ENCODE measurements at places on chromosomes 2 and 18. TPM values are rescaled to one million over a fixed set of nuclear protein-coding genes. Genes with fewer than 3 reads are reported as not detected.

DYNAP gene
- not detected for total RNA-seq

RRM2 gene
- 515 TPM for total RNA-seq

DNA sequence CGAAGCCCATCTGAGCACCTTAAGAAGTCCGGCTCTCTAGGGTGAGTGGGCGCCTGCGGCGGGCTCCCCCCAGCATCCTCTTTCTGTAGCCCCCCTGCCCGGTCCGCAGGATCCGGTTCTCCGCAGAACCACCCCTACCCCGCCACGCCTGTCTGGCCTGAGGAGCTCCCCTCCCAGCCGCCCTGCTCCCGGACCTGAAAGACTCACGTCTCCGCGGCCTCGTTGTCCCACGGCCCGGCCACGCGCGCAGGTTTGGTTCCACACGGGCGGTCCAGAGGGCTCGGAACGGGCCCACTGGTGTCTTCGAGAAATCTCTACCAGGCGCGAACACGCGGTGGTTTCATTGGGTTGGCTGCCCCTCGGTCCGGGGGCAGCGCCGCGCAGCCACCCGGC, 237 bp downstream of the SLC39A6 start:
- H3K27me3 ChIP-seq = no peaks in the 10 kb centered on the region
- peaks cover 46% of the 10 kb centered on the region for H3K4me1 ChIP-seq
- peak; percentile 5 for ATAC-seq

DNA sequence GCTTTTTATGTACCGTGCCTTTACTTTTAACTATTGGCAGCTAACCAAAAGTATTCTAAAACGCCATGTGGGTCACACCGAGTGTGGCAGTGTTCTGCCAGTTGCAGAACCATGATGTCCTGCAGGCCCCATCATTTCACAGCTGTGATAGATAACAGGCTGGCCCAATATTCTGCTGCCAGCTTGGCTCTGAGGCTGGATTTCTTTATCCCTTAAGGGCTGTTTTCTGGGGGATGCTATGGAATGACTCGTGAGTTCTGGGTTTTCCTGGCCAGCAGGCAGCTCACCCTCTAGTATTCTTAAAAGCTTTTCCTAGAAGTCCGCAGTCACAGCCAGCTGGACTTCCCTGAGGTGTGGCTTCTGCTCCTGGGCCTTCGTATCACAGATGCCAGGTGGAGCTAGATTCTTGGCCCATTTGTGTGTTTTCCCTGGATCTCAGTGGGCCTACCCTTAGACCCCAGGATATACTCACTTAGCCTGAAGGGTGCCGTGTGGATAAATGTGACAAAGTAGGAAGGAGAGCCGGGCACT, 41.0 kb downstream of the FHOD3 start:
- no peaks in the 10 kb centered on the region for H3K4me1 ChIP-seq
- H3K27me3 ChIP-seq = peaks cover 8% of the 10 kb centered on the region
- no peaks in the 10 kb centered on the region for H3K36me3 ChIP-seq
- ATAC-seq = no peak
- no peak overlapping the region for H3K27ac ChIP-seq

- H3K4me3 ChIP-seq = no peak overlapping the region
- H3K4me1 ChIP-seq = no peaks in the 10 kb centered on the region
- H3K36me3 ChIP-seq = no peaks in the 10 kb centered on the region
- no peak overlapping the region for H3K27ac ChIP-seq
Observed at GRCh38 chr2:235234736-235235135, 259.1 kb upstream of the AGAP1 start.

DNA sequence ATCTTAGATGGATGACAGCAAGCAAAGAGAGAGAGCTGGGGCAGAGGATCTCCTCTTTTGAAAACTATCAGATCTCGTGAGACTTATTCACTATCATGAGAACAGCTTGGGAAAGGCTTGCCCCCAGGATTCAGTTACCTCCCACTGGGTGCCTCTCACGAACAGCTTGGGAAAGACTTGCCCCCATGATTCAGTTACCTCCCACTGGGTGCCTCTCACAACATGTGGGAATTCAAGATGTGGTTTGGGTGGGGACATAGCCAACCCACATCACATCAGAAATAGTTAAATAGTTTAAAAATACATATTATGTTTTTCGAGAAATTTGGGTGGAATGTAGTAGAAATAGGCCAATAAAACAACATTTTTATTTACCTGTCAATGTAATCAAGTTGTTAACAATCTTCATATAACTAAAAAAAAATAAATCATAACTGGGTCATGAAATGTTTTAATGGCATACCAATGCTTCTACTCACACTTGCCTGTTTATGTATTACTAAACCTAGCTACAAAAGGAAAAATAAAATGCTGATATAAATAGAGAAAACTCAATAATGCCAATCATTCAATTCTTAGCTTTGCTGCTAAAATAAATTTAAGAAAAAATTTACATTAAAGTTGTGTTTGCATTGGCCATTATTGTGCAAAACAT, 608.9 kb downstream of the SUCLG1 start:
- H3K27ac ChIP-seq = no peak overlapping the region
- H3K27me3 ChIP-seq = no peaks in the 10 kb centered on the region
- no peak overlapping the region for H3K4me3 ChIP-seq
- H3K36me3 ChIP-seq = no peaks in the 10 kb centered on the region

IL1R2 gene
- total RNA-seq = 97.6 TPM

- ATAC-seq = no peak
- no peaks in the 10 kb centered on the region for H3K36me3 ChIP-seq
- no peaks in the 10 kb centered on the region for H3K27me3 ChIP-seq
- no peaks in the 10 kb centered on the region for H3K4me1 ChIP-seq
- H3K4me3 ChIP-seq = no peak overlapping the region
- H3K27ac ChIP-seq = no peak overlapping the region
Observed at GRCh38 chr2:174888146-174888545, 117.0 kb downstream of the CHN1 start.

DNA sequence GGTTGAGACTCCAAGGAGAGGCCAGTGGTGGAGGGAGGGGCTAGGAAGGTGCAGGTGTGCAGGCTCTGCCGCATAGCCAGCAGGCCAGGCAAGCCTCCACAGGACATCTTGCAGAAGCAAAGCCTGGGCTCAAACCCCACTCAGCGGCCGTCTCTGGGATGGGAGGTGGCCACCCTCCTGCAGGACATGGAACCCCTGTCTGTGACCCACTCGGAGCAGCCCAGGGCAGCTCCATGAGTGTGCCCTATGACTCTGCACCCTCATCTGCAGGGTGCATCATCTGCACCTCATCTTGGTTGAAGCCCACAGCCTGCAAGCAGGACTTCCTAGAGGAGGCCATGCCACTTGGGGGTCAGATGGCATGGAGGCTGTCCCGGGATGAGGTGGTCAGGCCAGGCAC, 46.3 kb downstream of the GPC1 start:
- H3K4me3 ChIP-seq = no peak overlapping the region
- no peak overlapping the region for H3K27ac ChIP-seq
- no peaks in the 10 kb centered on the region for H3K36me3 ChIP-seq
- H3K4me1 ChIP-seq = no peaks in the 10 kb centered on the region

Data from activated T-helper 17 cell treated with anti-CD3 and anti-CD28 coated beads, Interleukin-2, amount 50 U/mL, for 72 hours (primary cell).